Stimulated activated CD4-positive, alpha-beta T cell treated with anti-CD3 and anti-CD28 coated beads, TNF-alpha, amount 100 ng/mL, for 24 hours (primary cell): ENCODE measurements at places on chromosomes 7 and 10.

- DNase-seq, result no peak
Measured at GRCh38 chr7:93720106-93720505, 145.6 kb upstream of the CALCR start.

- no peak for DNase-seq
Measured at GRCh38 chr10:124221356-124222317, 128.2 kb upstream of the CHST15 start.

- DNase-seq, result no peak
Measured at GRCh38 chr7:80128918-80129317, 5.7 kb upstream of the GNAI1 start.

DNA sequence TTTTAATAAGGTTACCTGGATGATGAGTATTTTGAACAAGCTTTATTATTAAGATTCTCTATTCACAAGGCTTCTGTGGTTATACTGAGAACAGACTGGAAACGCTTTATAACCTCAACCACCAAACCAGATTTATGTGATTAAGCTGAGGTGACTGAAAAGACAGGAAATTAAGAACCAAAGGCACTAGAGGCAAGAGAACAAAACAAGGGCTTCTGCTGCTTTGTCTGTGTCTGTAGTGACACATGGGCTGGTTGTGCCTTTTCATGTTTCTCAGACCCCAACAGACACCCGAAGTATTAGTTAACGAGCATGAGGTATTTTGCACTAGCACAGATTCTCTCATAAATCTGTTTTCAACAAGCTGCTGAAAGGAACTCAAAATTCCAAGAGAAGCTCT lies 64.4 kb downstream of the RAPGEF5 start:
- no peak for DNase-seq

DNA sequence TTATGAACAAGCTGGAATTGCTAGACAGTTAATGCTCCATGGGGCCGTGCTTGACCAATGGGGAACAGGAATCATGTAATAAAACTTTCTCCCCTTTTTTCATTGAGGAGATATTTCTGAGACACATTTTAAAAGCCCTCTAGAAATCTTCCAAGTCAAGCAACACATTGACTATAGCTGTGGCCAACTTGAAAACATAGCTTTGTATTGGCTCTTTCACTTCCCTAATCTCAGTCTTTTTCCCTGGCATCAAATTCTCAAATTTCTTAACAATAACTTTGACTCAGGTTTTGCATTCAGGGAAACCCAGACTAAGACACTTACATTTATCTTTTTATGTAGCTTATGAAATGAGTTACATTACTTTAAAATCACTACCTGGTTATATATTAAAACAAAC lies 947.1 kb upstream of the MBL2 start:
- no peak for DNase-seq

DNA sequence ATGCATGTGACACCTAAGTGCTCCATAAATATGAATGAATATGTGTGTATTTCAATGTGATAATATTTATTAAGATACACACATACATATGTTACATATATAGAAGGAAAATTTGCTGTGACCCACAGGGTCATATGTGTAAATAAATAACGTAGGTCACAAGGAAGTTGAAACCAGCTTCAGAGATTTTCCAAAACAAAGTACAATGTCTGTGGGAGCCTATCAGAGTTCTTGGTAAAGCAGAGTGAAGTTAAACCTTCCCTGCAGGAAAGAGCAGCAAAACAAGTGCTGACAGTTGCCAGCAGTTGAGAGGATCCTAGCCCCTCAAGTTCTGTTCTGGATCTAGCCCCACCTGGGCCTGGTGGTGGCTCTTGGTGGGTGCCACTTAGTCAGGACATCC lies 91.2 kb downstream of the CCNY start:
- no peak for DNase-seq

DNA sequence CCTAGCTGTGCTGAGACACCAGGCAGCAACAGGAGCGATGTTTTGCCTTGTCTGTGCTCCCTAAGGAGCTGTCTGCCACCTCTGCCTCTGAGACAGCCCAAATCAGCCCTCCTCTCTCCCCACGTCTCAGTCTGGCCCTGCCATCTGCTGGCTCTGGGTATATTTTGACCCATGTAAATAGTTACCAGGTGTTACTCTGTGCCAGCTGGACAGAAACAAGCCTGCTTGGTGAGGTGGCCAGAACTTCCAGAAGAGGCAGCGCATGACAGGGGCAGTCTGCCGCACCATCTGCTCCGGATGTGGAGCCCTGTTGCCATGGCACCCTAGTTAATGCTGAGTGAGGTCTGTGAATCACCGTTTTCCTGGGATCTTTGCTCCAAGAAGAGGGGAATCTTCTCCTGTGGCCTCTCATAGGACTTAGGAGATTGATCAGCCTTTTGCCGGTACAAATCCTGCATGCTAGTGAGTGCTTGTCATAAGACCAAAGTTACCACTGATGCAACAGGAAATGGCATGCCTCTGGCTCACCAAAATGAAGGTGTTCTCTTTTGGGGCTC lies 31.8 kb downstream of the GSTO2 start:
- DNase-seq, result no peak

DNA sequence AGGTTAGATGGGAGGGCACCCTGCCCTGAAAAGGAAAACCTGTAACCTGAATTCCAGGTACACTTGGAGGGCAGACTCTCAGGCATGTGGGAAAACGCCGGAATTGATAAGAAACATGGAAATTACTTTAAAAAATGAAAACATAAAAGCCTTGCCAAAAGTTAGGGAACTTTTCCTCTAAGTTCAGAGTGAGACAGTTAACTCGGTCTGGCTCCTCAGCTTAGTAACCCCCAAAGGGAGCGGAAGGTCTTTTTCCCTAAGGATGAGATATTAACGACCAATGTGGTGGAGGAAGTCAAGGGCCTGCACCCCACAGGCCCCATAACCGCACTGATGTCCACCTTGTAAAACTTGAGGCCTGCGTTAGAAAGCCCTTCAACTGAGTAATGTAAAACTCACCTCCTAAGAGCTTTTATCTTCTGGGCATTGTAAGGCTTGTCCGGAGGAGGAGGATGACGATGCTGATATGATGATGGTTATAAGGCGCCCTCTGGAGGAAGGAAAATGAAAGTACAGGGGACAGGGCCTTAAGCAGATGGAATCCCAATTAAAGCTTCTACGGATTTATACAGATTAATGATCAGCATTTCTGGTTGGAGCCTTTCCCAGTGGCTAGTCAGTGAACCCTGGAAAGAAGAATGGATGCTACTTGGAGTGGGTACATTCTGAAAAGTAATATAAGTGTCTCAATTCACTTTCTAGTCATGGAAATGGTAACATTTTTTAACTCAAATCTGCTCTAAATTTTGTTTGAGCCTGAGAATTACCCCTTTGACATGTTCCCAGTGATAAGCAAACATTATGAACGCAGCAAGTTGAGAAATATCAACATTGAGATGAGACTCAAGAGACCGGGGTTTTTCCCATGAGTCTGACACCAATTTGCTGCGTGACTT lies 694 bp downstream of the COL1A2 start:
- DNase-seq, result no peak

DNA sequence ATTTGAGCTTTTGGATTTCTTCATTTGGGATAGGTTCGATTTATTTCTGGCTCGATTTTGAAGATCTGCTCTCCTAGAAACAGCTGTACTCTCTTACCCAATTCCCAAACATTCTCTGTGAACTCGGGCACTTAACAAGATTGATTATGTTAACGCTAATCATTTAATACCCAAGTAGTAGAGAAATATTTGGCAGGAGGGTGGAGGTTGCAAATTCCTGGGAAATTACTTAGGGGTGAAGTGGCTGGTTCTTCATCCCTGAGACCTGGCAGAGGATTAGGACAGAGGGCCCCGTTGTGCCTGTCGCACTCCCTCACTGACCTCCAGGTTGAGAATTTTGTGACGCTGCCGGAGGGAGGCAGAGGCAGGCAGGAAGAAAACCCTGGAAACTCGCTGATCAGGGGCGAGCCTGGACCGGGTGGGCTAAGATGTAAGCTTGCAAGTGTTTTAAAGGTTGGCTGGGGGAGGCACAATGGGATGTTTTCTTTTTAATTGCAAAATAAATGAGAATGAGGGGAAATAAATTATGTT lies 182.6 kb downstream of the TCF7L2 start:
- DNase-seq, result no peak

GRCh38 chr10:118266098-118266748 lies 75.9 kb downstream of the FAM204A start:
- DNase-seq, result no peak
